AG10803 (cell line): ENCODE measurements at places on chromosomes 2 and 18.

GRCh38 chr2:239075918-239076758, 228.3 kb downstream of the TWIST2 start:
- no peak for DNase-seq

DNA sequence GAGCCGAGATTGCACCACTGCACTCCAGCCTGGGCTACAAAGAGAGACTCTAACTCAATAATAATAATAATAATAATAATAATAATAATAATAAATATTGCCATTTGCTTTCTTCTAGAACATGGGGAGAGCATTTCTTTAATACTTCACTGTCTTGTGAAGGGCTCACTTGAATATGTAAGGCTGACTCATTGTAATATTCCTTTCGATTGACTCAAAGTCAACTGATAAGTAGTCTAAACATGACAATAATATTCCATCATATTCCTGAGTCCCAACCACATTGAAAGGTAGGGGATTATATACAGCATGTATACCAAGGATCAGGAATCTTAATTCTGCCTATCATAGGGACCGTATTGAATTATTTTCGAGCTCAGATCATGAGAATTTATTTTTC, 949.2 kb downstream of the DSC3 start:
- DNase-seq: no peak

GRCh38 chr2:121960251-121960650, 204.8 kb downstream of the TSN start:
- no peak for DNase-seq

DNA sequence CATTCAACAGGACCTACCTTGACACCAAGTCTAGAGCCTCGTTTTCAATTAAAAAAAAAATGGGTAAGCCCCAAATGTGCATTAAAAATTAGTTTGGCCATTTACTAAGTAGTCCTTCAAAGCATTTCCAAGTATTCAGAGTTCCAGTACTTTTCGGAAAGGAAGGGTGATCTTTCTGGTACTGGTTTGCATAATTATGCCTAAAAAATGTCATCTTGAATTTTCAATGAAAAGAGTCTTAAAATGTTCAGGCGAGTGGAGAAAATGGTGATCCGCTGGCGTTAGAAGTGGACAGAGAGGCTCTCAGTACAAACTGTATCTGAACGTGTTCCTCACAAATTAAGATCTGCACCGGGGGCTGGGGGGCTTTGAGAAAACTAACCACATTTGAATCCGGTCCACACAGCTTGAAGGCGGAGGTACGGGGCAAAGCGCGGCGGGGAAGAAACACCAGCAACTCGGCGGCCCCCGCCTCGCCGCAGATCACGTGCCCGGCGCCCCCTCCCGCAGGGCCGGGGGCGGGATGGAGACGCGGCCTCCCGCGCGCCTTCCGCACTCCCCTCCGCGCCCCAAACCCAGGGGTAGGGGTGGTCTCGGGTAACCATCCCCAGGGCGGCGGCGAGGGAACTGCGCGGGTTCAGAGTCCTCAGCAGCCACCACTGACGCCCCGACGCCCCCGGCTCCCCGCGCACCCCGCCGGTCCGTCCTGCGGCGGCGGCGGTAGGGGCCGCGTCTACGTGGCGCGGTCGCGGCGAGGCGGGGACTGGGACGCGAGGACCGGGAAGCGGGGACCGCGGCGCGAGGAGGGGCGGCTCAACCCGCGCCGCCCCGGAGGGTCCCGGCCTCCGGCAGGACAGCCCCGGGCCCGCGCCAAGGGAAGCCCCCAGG, 564 bp downstream of the LPIN2 start:
- DNase-seq: no peak

DNA sequence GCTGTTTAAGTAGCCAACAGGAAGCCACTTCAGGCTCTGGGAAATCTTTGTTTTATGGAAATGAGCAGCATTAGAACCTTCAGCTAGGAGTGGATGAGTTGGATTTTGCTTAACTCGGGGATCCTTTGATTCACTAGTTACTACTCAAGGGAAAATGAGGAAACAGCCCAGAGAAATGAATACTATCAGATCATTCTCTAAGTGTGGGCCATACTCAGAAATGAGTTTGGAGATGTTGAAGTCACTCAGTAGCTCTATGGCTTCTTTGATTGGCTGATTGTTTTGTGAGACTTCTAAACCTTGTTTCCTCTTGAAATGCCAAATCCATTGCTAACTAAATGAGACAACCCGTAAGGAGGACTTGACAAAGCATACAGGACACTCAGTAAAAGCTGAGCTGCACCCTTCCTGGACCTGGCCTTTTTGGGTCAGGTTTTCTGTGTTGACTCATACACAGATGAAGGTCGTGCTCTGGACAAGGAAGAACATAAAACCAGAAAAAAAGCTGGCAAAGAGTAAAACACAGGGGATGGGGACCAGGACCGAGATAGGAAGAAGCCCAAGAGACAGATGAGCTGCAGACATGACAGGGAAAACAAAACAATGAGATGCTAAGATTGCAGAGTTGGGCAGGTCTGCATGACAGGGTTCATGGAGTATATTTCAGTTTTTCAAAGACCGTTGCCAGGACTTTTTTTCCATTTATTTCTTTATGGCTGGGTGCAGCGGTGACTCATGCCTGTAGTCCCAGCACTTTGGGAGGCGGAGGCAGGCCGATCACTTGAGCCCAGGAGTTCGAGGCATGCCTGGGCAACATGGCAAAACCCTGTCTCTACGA, 41.6 kb downstream of the INO80C start:
- DNase-seq: no peak

GRCh38 chr18:55384551-55385275, 203.3 kb downstream of the TCF4 start:
- DNase-seq: peak; percentile 48

DNA sequence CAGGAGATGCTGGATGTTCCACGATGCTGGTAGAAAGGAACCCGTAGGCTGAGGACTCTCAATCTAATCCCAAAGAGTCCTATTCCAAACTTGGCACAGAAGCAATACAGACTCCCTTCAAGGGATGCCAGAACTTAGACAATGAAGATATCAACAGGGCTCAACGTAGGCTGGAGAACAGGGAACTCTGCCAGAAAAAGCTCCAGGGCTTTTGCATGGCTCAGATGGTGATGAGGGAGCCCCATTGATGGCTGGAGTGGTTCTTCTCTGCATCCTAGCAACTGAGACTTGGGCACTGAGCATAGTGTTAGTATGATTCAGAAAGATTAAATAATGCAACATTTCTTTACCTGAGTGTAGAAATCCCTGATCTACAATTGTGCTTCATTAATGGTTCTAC, 117.2 kb upstream of the NCK2 start:
- DNase-seq: no peak

- DNase-seq: no peak
Observed at GRCh38 chr2:226352941-226353560, 446.6 kb downstream of the IRS1 start.

- no peak for DNase-seq
Observed at GRCh38 chr2:148899638-148900318, 24.8 kb downstream of the KIF5C start.

GRCh38 chr2:112004253-112004645, 50.8 kb upstream of the TMEM87B start:
- DNase-seq: no peak

GRCh38 chr2:174568425-174568824, 29.2 kb downstream of the WIPF1 start:
- no peak for DNase-seq

DNA sequence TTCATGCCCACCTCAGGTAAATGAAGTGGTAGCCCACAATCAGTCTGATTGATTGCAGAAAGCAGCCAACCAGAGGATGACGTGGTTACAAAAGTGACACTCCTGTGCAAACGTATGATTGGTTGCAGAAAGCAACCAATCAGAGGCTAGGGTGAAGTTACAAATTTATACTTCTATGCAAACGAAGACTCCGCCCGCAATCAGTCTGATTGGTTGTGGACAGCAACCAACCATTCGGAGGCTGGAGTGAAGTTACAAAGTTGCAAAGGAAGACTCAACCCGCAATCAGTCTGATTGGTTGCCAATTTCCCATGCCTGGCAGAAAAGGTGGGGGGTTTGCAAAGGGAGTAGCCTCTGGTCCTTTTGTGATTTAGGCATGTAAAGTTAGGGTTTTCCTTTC, 4.0 kb upstream of the SLC3A1 start:
- no peak for DNase-seq

- DNase-seq: peak; percentile 86
Observed at GRCh38 chr18:25298853-25299274, 53.1 kb downstream of the ZNF521 start.

GRCh38 chr18:61998957-61999356, 106.2 kb upstream of the RNF152 start:
- DNase-seq: peak; percentile 95

DNA sequence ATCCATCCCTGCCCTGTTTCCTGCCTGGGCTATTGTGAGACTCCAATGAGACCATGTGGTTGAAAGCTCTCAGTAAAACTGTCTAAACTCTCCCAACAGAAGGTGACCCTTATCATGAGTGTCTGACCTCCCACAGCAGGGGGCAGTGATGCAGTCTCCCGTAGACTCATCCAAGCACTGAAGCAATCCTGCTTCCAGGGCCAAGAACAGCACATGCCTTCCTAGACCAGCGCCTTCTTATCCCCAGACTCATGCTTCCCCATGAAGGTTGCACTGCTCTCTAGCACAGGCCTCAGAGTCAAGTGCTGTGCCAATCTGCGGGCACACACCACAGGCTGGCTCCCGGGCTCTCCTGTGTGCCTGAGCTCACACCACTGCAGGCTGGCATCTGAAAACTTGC, 112.3 kb downstream of the TNS1 start:
- peak; percentile 78 for DNase-seq

DNA sequence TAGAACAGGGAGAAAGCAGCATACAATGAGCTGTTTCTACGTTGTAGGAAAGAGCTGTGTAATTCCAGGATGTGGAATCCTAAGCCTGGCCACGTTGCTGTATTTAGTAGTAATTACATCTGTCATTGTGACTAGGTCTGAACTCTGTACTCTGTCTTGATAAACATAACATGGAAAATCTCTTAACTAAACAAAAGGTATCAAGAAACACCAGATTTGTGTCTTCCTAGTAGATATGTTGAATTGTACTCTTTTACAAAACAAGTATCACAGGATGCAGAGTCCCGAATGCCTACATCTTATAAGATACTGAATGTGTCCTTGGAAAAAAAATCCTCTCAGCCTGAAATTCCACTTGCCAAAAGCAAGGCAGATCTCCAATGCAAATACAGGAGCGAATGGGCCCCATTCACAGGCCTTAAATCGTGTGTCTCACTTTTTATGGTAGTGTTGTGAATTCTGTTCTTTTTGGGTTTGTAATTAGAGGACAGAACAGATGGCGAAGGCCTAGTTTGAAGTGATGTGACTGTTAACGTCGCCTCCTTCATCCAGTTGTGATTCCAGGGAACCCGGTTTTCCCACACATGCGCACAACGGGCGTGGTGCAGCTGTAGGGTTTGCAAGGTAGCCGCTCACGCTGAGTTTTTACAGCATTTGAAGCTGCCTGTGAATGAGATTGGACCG, 246.5 kb downstream of the GBX2 start:
- no peak for DNase-seq
